ENCODE measurements at places on chromosomes 3 and 15.

DNA sequence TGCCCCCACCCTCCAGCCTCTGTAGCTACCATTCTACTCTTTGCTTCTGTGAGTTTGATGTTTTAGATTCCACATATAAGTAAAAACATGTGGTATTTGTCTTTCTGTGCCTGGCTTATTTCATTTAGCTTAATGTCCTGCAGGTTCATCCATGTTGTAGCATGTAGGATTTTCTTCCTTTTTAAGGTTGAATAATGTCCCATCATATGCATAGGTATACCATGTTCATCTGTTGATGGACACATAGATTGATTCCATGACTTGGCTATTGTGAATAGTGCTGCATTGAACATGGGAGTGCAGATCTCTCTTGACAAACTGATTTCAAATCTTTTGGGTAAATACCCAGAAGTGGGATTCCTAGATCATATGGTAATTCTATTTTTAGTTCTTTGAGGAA lies 11.8 kb downstream of the THSD4 start:
- no peak for DNase-seq
- H3K27ac ChIP-seq: no peak overlapping the region
- H3K4me3 ChIP-seq: no peak overlapping the region

- no peaks in the 10 kb centered on the region for H3K36me3 ChIP-seq
- peaks cover 3% of the 10 kb centered on the region for H3K27me3 ChIP-seq
- H3K4me3 ChIP-seq: no peak overlapping the region
These were observed 91.5 kb upstream of the TBC1D5 start for GRCh38 chr3:17833786-17834559.

GRCh38 chr15:91099995-91100813 lies at the start of gene SV2B:
Gene SV2B (plus strand): TSS chr15:91100257. CDS start chr15:91226264, 126,007 bp downstream.
- peaks cover 96% of the 10 kb centered on the region for H3K27me3 ChIP-seq
- no peak within 1 kb of the TSS for H3K27ac ChIP-seq
- DNase-seq: peak; percentile 72
- peaks cover 29% of the 10 kb centered on the region for H3K4me1 ChIP-seq
- H3K4me3 ChIP-seq: peak within 1 kb of the TSS; percentile 80
- no peaks in the 10 kb centered on the region for H3K36me3 ChIP-seq

GRCh38 chr3:101150504-101150903 lies 157.3 kb upstream of the ABI3BP start:
- no peaks in the 10 kb centered on the region for H3K36me3 ChIP-seq
- H3K4me1 ChIP-seq: no peaks in the 10 kb centered on the region
- no peaks in the 10 kb centered on the region for H3K27me3 ChIP-seq
- no peak for DNase-seq

GRCh38 chr15:36005542-36005941 lies 459.6 kb upstream of the DPH6 start:
- H3K27me3 ChIP-seq: peaks cover 3% of the 10 kb centered on the region
- H3K4me3 ChIP-seq: no peak overlapping the region
- no peak overlapping the region for H3K27ac ChIP-seq
- no peaks in the 10 kb centered on the region for H3K4me1 ChIP-seq
- no peak for DNase-seq

GRCh38 chr3:69178082-69178481 lies 55.7 kb upstream of the LMOD3 start:
- H3K4me1 ChIP-seq: peaks cover 10% of the 10 kb centered on the region
- H3K36me3 ChIP-seq: peaks cover 94% of the 10 kb centered on the region
- H3K4me3 ChIP-seq: no peak overlapping the region

GRCh38 chr15:75034615-75035014 lies 11.2 kb downstream of the PPCDC start:
- no peak for DNase-seq
- peaks cover 7% of the 10 kb centered on the region for H3K27me3 ChIP-seq
- H3K27ac ChIP-seq: no peak overlapping the region
- peaks cover 55% of the 10 kb centered on the region for H3K36me3 ChIP-seq

- peaks cover 10% of the 10 kb centered on the region for H3K27me3 ChIP-seq
- peak within 1 kb of the TSS; percentile 87 for H3K4me3 ChIP-seq
- DNase-seq: peak; percentile 90
- H3K4me1 ChIP-seq: peaks cover 27% of the 10 kb centered on the region
- H3K27ac ChIP-seq: peak within 1 kb of the TSS; percentile 81
These were observed at the start of gene APH1B for GRCh38 chr15:63277038-63277892. Gene APH1B (plus strand): TSS chr15:63277605. CDS start chr15:63277624, 19 bp downstream.

DNA sequence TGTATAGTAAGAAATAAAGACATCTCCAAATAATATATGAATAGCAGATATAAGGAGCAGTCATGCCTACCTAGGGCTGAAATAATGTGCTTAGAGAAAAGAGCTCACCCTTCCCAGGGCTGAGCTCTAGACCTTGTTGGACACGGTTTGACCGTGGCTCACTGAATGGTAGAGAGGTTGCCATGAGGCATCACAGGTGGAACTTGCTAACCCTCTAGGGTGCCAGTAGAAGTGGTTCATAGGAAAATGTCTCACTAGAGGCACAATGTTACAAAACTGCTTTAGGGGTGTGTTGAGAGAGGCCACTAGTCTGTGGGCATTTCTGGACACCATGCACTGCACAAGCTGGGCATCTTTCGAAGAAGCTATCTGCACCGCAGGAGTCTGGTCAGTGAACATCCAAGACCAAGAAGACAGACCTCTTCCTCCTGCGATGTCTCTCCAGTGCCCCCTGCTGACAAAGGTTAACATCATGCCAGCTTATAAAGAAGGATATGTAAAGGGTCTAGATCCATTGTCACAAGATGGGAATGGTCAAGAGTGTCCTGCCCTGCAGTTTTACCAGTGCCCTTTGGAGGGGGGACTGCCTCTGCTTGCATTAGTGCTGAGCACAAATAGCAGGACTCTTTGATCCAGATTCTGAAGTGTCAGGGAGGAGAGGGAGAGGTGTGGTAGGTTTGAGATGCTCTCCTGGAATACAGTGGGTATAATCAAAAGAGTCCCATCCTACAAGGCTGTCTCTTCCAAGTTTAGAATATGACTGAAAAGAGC lies 266.8 kb downstream of the ZNF385D start:
- peak; percentile 70 for DNase-seq
- H3K27ac ChIP-seq: no peak overlapping the region
- no peaks in the 10 kb centered on the region for H3K36me3 ChIP-seq
- peaks cover 3% of the 10 kb centered on the region for H3K27me3 ChIP-seq

GRCh38 chr3:58792921-58793451 lies 126.4 kb upstream of the FAM3D start:
- no peaks in the 10 kb centered on the region for H3K27me3 ChIP-seq
- peaks cover 28% of the 10 kb centered on the region for H3K36me3 ChIP-seq
- no peak overlapping the region for H3K27ac ChIP-seq
- no peak for DNase-seq

DNA sequence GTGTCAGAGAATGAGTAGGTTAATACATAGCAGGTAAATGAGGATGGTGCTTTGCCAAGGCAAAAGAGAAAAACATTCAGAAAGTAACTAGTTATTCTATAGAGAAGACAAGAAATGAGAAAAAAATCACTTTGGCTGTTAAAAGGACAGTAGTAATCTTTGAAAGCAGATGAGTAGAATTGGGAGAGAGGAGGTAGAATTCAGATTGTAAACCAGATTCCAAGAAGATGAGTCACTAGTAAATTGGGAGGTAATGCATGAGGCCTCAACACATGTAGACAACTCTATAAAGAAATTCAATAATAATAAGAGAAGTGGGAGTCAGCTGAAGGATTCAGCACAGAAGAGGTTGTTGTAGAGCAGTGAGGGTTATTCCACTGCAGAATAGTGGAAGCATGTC lies 81.4 kb downstream of the MBNL1 start:
- no peak overlapping the region for H3K27ac ChIP-seq
- no peaks in the 10 kb centered on the region for H3K4me1 ChIP-seq
- H3K4me3 ChIP-seq: no peak overlapping the region
- no peak for DNase-seq

DNA sequence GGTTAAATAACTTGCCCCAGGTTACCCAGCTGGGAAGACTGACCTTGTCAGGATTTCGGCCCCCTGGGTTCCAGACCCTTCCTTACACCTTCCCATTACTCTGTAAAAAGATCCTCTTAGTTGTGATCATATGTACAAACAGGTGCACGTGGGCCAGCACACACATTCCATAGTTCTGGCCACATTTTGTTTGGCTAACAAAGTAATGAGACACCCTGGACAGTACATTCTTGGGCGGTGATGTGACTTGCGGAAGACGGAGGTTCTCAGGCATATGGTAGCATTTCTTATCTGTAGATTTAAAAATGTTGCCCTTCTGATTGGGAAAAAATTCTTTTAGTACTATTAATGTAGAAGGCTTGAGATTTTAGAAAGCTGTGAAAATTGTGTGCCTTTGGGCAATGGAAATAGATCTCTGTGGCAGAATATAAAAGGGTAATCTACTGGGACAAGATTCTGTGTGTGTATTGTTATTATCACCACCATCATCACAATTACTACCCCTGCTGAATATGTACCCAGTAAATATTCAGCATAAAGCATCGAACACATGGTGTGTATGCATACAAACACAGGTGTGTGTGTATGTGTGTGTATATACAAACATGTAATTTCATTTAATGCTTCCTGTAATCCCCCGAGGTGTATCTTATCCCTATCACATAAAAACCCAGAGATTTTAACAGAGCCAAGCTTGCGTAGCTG lies 205.4 kb upstream of the UBE2E1 start:
- peaks cover 18% of the 10 kb centered on the region for H3K36me3 ChIP-seq
- H3K27ac ChIP-seq: no peak overlapping the region
- no peak overlapping the region for H3K4me3 ChIP-seq
- H3K27me3 ChIP-seq: no peaks in the 10 kb centered on the region

- no peaks in the 10 kb centered on the region for H3K27me3 ChIP-seq
- H3K27ac ChIP-seq: peak overlapping the region; percentile 33
- no peak for DNase-seq
These were observed 80.4 kb downstream of the ADAM10 start for GRCh38 chr15:58669108-58669507.

DNA sequence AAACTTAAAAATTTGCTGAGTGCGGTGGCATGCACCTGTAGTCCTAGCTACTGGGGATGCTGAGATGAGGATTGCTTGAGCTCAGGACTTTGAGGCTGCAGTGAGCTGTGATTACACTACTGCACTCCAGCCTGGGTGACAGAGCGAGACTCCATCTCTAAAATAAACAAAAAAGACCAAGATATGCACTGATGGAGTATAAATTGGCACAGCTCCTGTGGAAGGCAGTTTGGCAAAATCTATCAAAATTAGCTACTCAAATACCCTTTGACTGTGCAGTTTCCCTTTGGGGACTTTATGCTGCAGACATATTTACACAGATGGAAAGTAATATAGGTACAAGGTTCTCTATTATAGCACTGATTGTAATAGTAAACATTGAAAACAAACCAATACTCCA lies 18.1 kb upstream of the U2SURP start:
- H3K27me3 ChIP-seq: no peaks in the 10 kb centered on the region
- no peak overlapping the region for H3K27ac ChIP-seq
- H3K4me3 ChIP-seq: no peak overlapping the region
- H3K4me1 ChIP-seq: peaks cover 26% of the 10 kb centered on the region
- H3K36me3 ChIP-seq: no peaks in the 10 kb centered on the region

GRCh38 chr15:37134699-37135131 lies 34.4 kb upstream of the MEIS2 start:
- no peak for DNase-seq
- no peaks in the 10 kb centered on the region for H3K27me3 ChIP-seq
- no peak overlapping the region for H3K27ac ChIP-seq
- H3K4me3 ChIP-seq: no peak overlapping the region

DNA sequence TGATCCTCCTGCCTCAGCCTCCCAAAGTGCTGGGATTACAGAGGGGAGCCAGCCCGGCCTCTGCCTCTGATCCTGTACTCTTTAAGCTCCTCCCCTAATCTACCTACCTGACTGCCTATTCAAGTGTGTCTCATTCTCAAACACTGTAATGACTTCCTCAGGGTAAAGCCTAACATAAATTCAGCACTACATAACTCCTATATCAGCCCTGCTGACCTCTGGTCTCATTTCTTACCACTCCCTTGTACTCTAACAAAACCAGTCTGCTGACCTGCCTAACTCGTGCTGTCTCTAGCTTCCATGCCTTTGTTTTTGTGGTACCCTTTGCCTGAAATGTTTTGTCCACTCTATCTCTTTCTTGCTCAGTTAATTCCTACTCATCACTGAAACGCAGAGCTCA lies 172.1 kb upstream of the IL12A start:
- no peaks in the 10 kb centered on the region for H3K36me3 ChIP-seq
- DNase-seq: no peak
- no peaks in the 10 kb centered on the region for H3K27me3 ChIP-seq
- no peak overlapping the region for H3K4me3 ChIP-seq
- H3K4me1 ChIP-seq: peaks cover 44% of the 10 kb centered on the region

GRCh38 chr3:20561166-20561565 lies 375.2 kb upstream of the SGO1 start:
- no peak overlapping the region for H3K4me3 ChIP-seq
- H3K4me1 ChIP-seq: peaks cover 6% of the 10 kb centered on the region
- H3K27ac ChIP-seq: no peak overlapping the region

- no peak for DNase-seq
- peaks cover 22% of the 10 kb centered on the region for H3K27me3 ChIP-seq
- H3K4me1 ChIP-seq: no peaks in the 10 kb centered on the region
- H3K36me3 ChIP-seq: no peaks in the 10 kb centered on the region
- no peak overlapping the region for H3K4me3 ChIP-seq
- H3K27ac ChIP-seq: no peak overlapping the region
These were observed 55.1 kb upstream of the TRA2B start for GRCh38 chr3:185992831-185993374.

- H3K4me1 ChIP-seq: no peaks in the 10 kb centered on the region
- H3K27me3 ChIP-seq: no peaks in the 10 kb centered on the region
- H3K36me3 ChIP-seq: no peaks in the 10 kb centered on the region
These were observed 346.8 kb downstream of the TBL1XR1 start for GRCh38 chr3:176850498-176850897.

DNA sequence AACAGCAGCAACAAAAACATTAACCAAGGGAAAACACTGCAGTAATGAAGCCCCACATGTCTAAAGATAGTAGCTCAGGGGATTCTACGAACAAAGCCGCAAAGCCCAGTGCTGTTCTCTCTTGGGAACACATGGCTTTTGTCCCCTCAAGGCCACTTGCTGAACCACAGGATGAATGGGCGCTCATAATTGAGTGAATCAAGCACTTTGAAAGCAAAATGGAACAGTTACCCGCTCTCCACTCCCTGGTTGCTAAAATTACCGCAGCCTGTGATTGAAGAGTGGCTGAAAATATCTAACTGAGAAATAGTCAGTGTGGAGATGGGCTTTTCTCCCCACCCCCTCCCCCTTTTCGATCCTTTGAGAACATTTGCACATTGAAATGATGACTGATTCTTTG lies 39.6 kb downstream of the RASGRF1 start:
- H3K27me3 ChIP-seq: peaks cover 42% of the 10 kb centered on the region
- no peak overlapping the region for H3K4me3 ChIP-seq
- H3K36me3 ChIP-seq: no peaks in the 10 kb centered on the region
- H3K4me1 ChIP-seq: no peaks in the 10 kb centered on the region
- DNase-seq: no peak
